ENCODE measurements at places on chromosomes 16 and 17. TPM values are rescaled to one million over a fixed set of nuclear protein-coding genes. Genes with fewer than 3 reads are reported as not detected.

- no peak overlapping the region for H3K27ac ChIP-seq
- no peaks in the 10 kb centered on the region for H3K27me3 ChIP-seq
- no peak for DNase-seq
- H3K4me3 ChIP-seq = no peak overlapping the region
Observed at GRCh38 chr16:1938316-1938715, 4.7 kb downstream of the MSRB1 start.

- H3K4me1 ChIP-seq = no peaks in the 10 kb centered on the region
- no peak overlapping the region for H3K27ac ChIP-seq
- no peaks in the 10 kb centered on the region for H3K27me3 ChIP-seq
- H3K4me3 ChIP-seq = no peak overlapping the region
Observed at GRCh38 chr17:55144518-55144917, 120.2 kb upstream of the HLF start.

DNA sequence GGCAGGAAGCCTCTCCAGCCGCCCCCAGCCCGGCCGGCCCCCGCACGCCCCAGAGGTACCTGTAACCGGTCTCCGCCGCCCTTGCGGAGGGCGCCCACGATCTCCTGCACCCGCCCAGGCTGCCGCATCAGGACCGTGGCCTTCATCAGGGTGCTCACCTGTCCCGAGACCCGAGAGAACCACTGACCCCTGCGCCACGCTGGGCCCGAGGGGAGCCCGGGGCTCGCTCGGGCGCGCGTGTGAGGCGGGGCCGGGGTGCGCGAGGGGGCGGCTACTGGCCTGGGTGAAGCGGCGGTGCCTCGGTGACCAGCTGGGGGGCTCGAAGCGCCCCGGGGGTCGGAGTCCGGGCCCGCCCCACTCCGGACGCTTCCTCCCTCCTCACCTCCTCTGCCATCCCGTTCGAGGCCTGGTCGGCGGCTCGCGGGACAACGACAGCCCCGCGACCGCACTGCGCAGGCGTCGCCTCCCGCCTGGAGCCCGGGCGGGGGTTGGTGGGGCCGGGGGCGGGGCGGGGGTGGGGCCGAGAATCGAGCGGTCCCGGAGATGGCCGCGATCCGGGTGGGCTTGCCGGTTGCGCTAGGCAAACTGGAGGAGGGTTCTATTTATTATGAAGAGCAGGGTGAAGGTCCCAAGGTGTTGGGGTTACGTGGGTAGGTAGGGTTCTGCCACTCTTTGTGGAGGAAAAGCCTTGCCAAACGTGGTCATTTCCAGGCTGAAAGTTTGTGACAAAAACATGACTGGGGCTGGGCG, at the start of gene NT5C3B:
TSS of gene NT5C3B (minus strand) at position 433 of the 750 bp plus-strand sequence. CDS start at position 394, 39 bp downstream.
- H3K27me3 ChIP-seq = no peaks in the 10 kb centered on the region
- peak within 1 kb of the TSS; percentile 96 for H3K4me3 ChIP-seq
- H3K27ac ChIP-seq = peak within 1 kb of the TSS; percentile 64
- peaks cover 10% of the 10 kb centered on the region for H3K4me1 ChIP-seq
- H3K36me3 ChIP-seq = peaks cover 9% of the 10 kb centered on the region

- no peaks in the 10 kb centered on the region for H3K4me1 ChIP-seq
- H3K27ac ChIP-seq = no peak overlapping the region
- DNase-seq = no peak
- H3K4me3 ChIP-seq = no peak overlapping the region
Observed at GRCh38 chr16:19307587-19308241, 22.2 kb downstream of the CLEC19A start.

KRT36 gene
- polyA plus RNA-seq = not detected

Data from IMR-90 (cell line).